ENCODE measurements at places on chromosomes 16 and 17.
A peak's percentile ranks its signal among the peaks of the same experiment; 100 is the strongest.

DNA sequence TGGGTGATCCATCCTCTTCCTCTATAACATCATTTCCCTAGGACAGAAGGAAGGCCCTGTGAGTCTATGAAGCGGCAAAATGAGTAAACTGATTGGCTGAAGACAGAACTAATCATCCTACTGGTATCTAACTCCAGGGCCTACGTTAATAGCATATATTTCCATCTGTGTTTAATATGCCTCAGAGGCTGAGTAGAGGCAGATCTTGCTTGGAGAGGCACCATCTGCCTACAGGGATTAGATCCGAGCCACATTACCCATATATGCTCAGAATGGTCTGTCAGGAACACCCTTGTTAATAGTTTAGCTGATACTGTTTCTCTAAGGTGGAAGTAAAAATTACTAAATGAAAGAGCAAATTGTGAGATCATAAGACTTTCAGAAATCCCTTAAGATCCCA is 13.2 kb upstream of the FOXJ1 start:
- DNase-seq = no peak

DNA sequence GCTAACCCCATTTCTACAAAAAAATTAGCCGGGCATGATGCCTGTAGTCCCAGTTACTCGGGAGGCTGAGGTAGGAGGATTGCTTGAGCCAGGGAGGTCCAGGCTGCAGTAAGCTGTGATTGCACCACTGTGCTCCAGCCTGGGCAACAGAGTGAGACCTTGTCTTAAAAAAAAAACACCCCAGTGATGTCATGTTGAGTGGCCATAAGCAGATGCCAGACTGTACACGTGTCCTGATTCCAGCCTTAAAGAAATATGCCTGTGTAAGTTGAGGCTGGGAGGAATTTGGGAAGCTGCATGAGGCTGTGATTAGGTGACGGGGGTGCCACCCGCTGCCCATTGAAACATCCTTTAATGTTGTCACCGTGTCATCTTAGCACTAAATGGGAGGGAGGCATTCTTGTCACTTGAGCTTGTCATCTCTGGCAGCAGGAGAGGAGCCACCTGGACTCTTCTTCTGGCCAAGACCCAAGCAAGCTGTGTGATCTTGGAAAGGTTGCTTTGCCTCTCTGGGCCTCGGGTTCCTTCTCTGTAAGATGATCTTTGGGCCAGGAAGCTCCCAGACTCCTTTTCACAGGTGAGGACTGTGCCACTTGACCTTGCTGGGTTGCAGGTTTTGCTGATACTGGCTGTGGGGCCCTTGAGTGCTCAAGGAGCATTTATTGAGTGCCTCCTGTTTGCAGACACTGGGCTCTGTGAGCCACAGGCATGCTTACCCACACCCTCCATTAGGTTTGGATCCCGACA is 98.3 kb upstream of the CIBAR2 start:
- no peak for DNase-seq

GRCh38 chr16:75081179-75081859 is 35.3 kb downstream of the LDHD start:
- peak; percentile 33 for DNase-seq

- no peak for DNase-seq
These were observed 393.7 kb upstream of the DYNLRB2 start for GRCh38 chr16:80147026-80147655.

DNA sequence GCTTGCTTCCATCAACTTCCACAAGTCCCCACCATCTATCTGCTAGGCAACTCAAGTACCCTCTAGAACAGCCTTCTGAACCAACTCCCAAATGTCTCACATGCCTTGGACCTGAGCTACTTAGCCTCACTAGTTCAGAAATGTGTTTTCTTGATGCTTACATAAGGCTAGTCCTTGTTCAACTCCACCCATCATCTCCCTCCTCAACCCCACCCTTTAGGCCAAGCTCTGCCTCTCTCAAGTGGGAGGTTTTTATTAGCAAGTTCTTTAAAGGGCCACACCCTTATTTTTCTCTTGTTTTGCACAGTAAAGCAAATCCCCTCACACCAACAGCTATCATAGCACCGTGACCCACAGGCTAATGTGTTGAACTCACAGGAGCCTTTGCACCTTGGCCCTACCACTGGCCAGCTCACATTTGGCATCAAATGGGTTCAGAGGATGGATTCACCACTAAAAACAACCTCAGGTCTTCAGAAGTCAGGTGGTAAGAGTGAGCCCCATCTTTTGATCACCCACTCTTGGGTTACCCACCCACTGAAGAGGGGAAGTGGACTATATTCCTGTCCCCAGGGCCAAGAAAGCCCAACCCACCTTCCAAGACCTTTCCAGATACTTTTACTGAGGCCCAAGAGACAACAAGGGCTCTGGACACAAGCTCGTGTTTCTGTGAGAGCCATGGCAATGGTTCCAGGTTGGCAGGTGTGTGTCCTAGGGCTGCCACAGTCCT is 12.2 kb downstream of the PIK3R5 start:
- DNase-seq = no peak

DNA sequence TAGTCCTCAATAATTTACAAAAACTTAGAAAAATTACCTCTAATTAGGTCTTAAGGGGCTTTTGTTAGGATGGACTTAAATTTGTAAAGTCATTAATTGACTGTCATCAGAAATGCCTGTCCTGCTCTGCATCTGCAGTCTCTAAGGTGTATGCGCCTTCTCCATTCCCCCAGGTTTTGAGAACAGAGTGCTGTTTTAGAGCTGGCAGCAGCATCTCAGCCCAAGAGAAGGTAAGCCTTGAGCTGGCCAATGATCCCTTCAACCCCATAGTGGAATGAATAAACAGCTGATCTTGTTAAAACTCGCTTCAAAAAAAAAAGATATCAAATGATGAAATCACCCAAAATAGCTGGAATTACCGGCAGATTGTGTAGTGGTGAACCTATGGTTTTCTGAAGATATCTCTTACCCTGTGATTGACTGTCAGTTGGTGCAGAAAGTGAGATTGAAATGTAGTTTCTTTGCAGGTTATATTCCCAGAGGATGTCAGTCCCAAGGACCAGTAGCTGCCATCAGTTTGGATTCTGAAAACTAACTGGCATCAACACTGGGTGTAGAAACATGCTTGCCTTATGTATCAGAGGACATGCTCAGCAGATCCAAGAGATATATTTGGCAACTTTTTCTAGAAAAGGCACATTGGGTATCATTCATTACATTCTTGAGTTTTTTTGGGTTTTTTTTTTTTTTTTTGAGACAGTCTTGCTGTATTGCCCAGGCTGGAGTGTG is 25.7 kb downstream of the TRPV2 start:
- no peak for DNase-seq

GRCh38 chr17:4808378-4808767 is 1.4 kb downstream of the PLD2 start:
- no peak for DNase-seq

- no peak for DNase-seq
These were observed 179.4 kb downstream of the BANP start for GRCh38 chr16:88130681-88131080.

DNA sequence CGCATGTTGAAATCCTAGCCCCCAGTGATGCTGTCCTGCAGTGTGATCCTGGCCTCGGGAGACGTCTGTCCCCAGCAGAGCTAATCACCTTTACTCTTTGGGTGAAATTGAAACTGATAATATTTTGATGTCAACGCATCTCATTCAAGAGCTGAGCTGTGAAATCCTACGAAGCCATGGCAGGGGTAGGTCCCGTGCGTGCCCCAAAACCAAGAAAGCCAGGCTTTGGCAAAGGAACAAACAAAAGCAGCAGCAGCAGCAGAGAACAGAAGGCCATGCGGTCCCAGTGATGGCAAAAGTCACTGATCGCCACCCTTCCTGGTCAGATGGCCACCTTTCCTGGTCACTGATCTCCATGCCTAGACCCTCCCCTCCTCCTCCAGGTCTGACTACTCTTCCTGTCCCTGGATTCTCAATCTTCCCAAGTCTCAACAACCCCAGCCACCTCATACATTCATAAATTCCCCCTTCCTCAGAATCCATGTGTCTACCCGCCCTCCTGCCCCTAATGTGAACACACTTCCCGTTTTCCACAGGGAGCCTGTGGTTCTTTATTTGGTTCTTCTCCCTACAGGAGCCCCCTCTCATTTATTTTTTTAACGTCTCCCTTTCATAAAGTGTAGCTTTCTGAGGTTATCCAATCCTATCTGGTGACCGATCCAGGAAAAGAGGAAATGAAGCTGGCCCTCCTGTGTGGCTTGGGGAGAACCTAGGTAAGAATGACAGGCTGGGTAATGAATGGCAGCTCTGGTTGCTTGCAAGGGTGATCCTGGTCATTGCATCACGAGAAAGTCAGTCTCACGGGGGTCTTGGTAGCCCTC is 50.3 kb downstream of the CPPED1 start:
- DNase-seq = no peak

GRCh38 chr17:37700881-37701280 is 44.0 kb downstream of the HNF1B start:
- no peak for DNase-seq

DNA sequence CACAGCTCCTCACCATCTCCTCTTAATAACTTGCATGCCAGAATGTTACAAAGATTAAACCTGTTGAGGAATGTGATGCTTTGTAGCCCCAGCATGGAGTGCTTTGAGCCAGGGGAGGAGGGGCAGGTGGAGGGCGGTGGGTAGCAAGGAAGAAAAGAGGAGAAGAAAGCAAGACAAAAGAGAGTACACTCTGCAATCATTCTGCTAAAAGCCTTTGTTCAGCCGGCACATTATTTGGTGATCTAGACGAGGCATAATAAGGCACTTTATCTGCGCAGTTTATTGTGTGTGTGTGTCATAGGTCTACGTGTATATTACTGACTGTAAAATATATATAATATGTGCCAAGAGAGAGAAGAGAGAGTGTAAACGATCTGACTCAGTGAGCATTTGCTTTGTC is 139.1 kb downstream of the SOX9 start:
- no peak for DNase-seq

GRCh38 chr17:44539673-44540072 is 17.6 kb upstream of the FZD2 start:
- DNase-seq = no peak

- peak; percentile 28 for DNase-seq
These were observed 849 bp downstream of the CAPN15 start for GRCh38 chr16:528111-529011.

DNA sequence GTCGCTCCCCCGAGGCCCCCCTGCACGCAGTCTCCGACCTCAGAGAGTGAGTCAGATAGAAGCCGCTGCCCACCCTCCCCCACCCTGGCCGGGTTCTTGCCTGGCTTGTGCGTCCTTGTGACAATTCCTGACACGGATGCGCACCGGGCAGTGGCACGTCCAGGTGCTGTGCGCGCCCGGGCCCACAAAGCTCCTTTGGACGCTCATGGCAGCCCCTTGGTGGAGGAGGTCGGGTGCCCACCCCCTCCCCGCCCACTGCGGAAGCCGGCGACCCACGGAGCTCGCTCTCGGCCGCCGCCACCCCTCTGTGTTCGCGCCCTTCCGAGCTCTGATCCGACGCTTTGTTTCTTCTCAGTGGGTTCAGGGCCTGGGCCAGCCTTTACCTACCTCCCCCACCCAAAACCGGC is 662 bp upstream of the TUBB3 start:
- no peak for DNase-seq

GRCh38 chr17:49924116-49924515 is 44.9 kb upstream of the DLX4 start:
- DNase-seq = no peak

- DNase-seq = no peak
These were observed 14.9 kb downstream of the GPRC5C start for GRCh38 chr17:74446551-74447500.

DNA sequence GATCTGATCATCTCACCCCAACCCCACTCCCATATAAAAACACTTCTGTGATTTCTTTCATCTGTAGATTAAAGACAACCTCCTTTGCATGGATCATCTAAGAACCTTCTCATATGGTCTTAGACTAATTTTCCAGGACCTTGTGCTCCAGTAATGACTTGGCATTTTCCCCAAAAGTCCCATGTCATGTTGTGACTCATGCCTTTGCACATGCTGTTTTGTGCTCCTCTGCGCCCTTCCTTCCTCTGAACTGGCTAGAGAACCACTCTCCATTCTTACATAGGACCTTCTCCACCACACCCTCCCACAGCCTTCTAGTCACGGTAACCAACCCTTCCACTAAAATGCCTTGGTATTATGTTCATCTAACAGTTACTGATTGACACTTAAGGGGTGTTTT is 99.5 kb upstream of the AXIN2 start:
- DNase-seq = no peak

GRCh38 chr17:82869536-82869935 is 29.7 kb upstream of the ZNF750 start:
- no peak for DNase-seq

DNA sequence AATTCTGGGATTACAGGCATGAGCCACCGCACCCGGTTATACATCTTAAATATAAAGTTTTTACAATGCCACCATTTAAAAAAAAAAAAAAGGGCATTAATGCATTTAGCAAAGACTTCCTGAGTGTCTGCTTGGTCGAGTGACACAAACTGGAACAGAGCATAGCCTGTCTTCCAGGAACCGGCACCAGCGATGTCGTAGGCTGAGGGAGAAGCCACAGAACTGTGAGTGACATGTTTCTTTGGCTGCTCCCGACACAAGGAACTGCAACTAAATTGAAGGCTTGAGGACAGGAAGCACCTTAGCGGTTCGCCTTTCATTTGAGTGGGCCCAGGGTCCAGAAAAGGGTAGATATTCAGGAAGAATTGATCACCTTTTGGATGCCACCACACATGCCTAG is 717.8 kb downstream of the MAF start:
- DNase-seq = no peak

GRCh38 chr17:43598357-43599045 is 52.4 kb upstream of the ETV4 start:
- no peak for DNase-seq

GRCh38 chr16:52497067-52497816 is 49.7 kb downstream of the TOX3 start:
- DNase-seq = no peak

DNA sequence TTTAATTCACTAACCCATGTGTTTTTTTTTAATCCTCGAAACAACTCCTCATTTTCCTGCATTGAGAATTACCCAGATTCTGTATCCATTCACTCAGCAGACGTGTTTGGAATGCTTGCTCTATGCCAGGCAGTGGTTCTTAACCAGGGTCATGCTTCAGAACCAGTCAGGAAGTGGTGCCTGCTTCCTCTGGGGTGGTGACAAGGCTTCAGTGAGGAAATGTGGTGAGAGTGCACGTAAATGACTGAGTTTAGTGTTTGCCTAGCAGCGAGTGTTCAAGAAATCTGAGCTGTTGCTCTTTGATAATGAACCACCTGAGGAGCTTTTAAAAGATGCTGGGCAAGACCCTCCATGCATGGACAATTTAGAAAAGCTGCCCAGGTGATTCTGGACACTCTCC is 9.9 kb downstream of the ZFP90 start:
- no peak for DNase-seq

DNA sequence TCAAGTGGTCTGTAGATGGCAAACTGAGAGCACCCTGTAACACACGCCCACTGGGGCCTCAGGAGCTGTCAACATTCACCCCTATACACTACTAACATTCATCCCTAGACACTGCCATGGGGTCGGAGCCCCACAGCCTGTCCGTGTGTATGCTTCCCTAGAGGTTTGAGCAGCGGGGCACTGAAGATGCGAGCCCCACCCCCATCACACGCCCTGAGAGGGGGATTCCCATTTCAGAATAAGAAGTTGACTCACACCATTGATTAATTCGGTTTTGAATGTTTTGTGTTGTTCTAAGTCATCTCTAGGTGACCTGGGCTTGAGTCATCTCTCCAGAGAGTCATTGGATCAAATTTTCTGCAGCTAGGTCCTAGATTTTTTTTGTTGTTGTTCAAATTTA is 37.3 kb upstream of the MMD start:
- DNase-seq = no peak

Data from GF-D8 (cell line).